ENCODE measurements at places on chromosomes 16 and 17.

DNA sequence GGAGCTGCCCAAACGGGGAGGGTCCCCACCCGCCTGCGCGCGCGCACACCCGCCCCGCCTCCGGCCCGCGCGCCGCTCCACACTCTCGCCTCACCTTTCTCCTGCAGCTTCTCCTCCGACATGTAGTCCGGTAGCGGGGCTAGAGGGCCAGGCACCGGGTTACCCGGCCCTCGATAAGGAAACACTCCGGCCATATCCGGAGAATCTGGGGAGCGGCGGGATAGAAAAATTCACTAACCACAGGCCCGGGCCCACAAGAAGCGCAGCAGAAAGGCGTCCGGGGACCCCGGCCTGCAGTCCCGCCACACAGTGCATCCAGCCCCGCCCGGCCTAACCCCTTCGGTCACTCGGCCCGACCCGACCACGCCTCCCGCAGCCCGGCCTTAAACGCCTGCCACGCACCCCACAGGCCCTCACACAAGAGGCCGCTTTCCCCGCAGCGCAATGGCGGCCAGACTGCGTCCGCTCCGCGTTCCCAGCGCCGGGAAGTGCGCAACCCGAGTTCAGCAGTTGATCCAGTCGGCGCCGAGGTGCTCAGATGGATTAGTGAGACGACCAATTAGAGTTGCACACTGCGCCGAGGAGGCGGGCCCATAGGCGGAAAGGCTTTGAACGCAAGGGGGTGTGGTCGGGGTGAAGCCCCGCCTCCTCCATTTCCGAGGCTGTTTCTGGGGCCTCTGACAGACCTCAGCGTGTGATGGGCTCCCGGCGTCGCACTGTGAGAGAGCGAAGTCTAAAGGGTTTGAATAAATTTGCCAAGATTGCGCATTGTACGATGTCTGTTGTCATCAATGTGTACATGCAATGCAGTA lies at the start of gene PRPF8:
PRPF8 (minus strand) TSS at position 490 of the 812 bp plus-strand sequence; CDS start at position 194, 296 bp downstream.
- DNase-seq, result peak; percentile 87

- DNase-seq, result no peak
Measured at GRCh38 chr16:13835935-13836730, 83.8 kb upstream of the ERCC4 start.

DNA sequence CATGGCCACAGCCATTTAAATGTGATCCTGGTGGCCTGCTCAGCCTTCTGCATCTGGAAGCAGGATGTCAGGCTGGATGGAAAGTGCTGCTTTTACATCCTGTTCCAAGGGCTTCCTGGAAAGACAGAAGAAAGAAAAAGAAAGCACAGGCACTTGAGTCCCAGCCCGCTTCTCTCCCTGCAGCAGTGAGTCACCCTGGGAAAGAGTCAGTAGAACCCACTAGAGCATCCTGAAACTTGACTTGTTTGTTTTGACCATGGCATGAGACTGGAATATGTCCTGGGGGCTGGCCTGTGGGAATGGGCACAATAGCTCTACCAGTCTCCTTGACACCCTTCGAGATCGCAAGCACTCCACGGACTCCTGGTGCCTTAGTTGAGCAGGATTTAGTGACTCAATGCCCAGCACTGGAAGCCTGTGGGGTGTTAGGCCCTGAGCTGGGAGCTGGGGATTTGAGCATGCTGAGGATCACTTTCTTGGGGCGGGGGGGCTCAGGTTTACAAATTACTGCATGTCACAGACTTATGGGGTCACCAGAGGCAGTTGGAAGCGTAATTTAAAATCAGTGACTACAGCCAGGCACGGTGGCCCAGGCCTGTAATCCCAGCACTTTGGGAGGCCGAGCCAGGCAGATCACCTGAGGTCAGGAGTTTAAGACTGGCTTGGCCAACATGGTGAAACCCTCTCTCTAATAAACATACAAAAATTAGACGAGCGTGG lies 22.1 kb upstream of the GNA13 start:
- peak; percentile 49 for DNase-seq

- DNase-seq, result no peak
Measured at GRCh38 chr17:37796076-37796475, 51.2 kb upstream of the HNF1B start.

GRCh38 chr17:9845306-9845705 lies 19.6 kb downstream of the GLP2R start:
- DNase-seq, result no peak

DNA sequence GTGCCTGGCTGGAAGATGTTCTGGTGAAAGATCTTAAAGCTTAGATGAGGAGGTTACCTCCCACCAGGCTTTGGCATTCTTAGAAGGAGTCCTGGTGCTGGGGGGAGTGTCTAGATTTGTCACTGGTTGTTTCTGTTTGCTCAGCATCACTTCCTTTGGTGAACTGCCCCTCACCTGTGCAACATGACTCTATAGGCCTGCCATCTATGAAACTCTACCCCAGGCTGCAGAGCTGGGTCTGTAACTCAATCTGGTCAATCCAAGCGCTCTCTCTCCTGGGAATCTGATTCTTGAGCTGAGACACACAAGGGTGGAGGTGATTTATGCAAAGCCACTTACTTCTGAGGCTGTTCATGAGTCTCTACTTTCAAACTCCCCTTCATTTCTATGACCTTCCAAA lies 399.4 kb downstream of the NPIPA7 start:
- DNase-seq, result no peak

DNA sequence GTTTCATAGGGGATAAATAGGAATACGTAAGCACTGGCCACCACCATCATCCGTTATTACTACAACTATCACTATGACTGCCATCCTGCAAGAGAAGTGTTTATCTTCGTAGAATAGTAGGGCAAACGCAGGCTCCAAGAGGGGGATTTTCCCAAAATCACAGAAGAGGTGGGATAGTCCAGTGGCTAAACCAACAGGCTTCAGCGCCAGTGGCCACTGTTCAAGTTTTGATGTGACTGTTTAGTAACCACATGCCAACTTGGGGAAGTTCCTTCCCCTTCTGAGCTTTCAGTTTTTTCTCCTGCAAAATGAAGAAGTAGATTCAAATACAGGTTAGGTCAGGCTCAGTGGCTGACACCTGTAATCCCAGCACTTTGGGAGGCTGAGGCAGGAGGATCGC lies 60.7 kb upstream of the GRIN2A start:
- no peak for DNase-seq

- DNase-seq, result no peak
Measured at GRCh38 chr17:49343273-49343672, 18.8 kb downstream of the ZNF652 start.

DNA sequence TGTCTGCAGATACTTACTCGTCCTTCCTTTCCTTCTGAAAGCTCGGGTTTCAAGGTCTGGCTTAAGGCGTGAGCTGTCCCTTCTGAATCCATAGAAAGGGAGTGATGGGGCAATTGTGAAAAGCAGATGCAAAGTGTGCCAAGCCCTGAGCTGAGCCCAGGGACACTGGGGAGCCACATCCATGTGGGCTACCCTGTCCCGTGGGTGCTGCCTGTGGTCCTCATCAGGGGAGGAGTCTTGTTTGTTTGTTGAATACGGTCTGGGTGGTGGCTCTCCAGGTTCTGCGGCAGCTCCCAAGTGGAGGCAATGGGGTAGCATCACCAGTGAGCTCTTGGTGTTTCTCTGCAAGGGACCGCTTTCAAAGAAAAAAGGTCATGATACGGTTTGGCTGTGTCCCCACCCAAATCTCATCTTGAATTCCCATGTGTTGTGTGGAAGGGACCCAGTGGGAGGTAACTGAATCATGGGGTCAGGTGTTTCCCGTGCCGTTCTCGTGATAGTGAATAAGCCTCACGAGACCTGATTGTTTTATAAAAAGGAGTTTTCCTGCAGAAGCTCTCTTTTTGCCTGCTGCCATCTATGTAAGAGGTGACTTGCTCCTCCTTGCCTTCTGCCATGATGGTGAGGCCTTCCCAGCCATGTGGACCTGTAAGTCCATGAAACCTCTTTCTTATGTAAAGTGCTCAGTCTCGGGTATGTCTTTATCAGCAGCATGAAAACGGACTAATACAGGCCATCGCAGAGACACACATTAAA lies 1.0 kb upstream of the ALG1 start:
- no peak for DNase-seq

DNA sequence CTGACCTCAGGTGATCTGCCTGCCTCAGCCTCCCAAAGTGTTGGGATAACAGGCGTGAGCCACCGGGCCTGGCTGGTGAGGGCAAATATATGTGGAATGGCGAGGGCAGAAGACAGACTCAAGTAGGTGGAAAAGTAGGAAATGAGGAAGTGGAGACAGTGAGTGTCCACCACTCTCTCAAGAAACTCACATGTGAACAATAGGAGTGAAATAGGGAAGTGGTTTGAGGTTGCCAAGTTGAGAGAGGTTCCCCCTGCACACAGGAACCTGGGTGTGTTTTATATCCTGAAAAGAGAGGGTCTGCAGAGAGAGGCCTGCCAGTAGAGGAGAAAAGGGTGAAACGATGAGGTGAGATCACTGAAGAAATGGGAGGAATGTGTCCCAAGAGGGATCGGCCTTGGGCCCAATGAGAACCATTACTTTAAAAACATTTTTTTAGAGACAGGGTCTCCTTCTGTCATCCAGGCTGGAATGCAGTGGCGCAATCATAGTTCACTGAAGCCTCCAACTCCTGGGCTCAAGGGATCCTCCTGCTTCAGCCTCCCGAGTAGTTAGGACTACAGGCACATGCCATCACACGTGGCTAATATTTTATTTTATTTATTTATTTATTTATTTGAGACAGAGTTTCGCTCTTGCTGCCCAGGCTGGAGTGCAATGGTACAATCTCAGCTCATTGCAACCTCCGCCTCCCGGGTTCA lies 17.1 kb upstream of the CORO1A start:
- DNase-seq, result no peak

GRCh38 chr17:28370035-28370743 lies at the start of gene VTN:
Gene VTN, minus strand, starts transcription at chr17:28370307. Its CDS starts 104 bp downstream, at chr17:28370203.
- no peak for DNase-seq

- no peak for DNase-seq
Measured at GRCh38 chr17:10628756-10629155, 28.4 kb downstream of the MYH3 start.

DNA sequence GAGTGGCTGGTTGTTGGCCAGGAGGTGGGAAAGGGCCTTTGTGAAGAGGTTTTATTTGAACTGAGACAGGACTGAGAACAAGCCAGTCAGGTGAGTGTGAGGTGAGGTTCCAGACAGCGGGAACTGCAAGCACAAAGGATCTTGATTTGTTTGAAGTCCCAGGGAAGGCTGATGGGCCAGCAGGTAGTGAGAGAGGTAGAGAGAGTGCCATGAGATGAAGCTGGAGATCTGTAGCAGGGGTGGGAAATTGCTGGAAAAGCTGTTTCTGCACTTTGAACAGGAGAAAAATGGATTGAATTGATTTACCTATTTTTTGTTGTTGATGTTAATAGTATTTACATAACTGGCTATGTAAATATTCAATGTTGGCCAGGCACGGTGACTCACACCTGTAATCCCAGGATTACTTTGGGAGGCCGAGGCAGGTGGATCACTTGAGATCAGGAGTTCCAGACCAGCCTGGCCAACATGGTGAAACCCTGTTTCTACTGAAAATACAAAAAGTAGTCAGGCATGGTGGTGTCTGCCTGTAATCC lies 7.7 kb upstream of the DCTPP1 start:
- DNase-seq, result no peak

All from BJ (cell line).